Effector CD4-positive, alpha-beta T cell (primary cell): ENCODE measurements at places on chromosomes 5 and 9.

GRCh38 chr9:17875886-17876285, 297.0 kb downstream of the SH3GL2 start:
- DNase-seq, result no peak

DNA sequence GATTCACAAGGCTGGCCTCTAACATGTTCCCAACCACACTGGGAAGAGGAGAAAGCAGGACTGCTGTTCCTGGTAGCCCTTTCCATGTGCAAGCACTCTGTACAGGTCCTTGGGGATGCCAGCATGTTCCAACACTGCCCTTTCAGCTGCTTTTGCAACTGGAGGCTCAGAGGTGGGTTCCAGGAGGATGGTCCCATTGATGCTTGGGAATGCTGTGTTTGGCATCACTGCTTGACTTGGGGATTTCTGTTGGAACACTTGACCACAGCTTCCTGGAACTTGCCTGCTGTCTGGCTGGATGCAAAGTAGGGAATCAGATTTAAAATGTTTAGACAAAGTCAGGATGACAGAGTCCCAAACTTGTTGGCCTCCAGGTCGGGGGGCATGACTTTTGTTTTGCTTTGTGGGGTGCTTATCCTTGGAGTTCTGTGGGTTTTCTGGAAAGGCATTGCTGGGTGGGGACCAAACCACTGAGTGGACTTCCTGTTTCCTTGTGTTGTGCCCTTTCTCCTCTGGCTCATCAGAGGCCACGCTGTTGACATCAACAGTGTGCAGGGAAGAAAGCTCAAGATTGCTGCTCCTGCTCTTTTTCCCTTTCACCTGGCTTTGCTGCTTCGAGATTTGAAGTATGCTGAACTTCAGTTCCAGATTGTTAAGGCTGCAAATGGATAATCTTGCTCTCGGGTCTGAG, 148.5 kb upstream of the RPS23 start:
- DNase-seq, result no peak

DNA sequence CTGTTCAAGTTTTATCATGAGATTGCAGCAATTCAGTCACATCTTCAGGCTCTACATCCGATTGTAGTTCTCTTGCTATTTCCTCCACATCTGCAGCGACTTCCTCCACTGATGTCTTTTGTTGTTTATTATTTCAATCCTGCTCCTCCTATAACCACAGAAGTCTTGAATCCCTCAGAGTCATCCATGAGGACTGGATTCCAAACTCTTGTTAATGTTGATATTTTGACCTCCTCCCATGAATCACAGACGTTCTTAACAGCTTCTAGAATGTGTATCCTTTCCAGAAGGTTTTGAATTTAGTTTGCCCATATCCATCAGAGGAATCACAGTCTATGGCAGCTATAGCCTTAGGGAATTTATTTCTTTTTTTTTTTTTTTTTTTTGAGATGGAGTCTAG, 3.6 kb downstream of the FBXO38 start:
- no peak for DNase-seq

DNA sequence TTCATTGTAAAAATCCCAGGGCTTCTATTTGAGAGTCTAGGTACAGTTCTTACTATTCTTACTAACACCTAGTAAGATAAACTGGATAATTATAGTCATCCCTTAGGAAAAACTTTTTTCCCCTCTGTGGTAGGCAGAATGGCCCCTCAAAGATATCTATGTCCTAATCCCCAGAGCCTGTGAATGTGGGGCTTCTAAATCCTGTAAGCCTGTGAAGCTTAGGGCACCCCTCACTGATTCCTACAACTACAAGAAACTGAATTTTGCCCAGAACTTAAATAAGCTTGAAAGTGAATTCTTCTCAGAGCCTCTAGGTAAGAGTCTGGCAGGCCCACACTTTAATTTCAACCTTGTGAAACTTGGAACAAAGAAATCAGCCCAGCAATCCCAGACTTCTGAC, 130.1 kb upstream of the ACOT12 start:
- DNase-seq, result no peak

DNA sequence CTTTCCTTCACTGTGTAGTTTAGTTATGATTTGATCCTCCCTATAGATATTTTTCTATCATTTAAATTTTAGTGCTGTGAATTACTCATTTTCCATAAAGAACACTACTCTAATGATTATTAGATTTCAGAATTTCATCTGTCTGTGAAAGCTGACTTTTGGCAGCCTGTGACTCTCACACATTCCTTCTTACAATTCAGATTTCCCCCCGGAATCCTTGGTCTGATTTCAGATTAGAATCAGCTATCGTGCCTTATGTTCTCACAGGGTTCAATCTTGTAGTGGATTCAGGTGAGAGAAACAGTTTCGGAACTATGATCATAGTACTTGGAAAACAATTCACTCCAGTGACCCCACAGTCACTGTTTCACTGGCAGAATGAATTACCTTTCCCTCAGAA, 26.2 kb downstream of the ZNF474 start:
- no peak for DNase-seq

- DNase-seq, result no peak
These were observed 65.2 kb downstream of the ADAMTS2 start for GRCh38 chr5:179280095-179280490.

GRCh38 chr9:132539096-132539495, 43.3 kb upstream of the BARHL1 start:
- DNase-seq, result no peak

DNA sequence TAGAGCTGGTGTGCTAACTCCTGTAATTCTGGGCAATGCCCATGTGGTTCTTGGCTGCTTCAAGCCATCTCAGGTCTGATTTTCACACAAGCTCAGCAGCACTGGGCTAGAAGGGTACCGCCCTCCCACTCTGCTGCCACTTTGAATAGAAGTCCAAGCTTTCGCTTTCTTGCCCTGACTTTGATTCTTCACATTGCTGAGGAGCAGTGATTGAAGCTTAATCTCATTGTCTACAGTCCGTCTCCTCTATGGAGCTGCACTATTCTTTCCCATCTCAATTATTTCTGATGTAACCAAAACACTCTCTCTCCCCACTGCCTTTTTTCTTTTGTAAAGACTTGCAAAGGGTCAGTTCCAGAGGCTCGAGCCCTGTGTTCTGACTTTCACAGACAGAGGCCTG, 12.9 kb upstream of the RNF183 start:
- DNase-seq, result no peak

GRCh38 chr5:118554981-118555380, 433.4 kb downstream of the DTWD2 start:
- DNase-seq, result no peak

DNA sequence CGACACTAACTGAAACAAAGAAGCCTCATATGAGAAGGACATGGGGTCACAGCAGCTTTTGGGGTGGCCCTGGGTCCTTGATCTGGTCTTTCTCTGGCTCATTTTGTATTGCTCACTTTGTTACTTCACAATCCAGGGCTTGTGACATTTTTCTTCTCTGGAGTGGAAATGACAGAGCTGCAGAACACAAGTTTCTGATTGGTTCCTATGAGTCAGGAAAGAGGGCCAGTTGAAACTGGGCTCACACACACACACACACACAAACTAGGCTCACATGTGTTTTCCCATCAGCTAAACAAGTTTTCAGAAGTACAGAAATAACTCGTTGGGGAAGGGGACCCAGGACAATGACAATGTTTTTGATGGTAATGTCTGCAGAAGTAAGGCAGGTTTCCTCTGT, 54.3 kb downstream of the TMC1 start:
- DNase-seq, result no peak

DNA sequence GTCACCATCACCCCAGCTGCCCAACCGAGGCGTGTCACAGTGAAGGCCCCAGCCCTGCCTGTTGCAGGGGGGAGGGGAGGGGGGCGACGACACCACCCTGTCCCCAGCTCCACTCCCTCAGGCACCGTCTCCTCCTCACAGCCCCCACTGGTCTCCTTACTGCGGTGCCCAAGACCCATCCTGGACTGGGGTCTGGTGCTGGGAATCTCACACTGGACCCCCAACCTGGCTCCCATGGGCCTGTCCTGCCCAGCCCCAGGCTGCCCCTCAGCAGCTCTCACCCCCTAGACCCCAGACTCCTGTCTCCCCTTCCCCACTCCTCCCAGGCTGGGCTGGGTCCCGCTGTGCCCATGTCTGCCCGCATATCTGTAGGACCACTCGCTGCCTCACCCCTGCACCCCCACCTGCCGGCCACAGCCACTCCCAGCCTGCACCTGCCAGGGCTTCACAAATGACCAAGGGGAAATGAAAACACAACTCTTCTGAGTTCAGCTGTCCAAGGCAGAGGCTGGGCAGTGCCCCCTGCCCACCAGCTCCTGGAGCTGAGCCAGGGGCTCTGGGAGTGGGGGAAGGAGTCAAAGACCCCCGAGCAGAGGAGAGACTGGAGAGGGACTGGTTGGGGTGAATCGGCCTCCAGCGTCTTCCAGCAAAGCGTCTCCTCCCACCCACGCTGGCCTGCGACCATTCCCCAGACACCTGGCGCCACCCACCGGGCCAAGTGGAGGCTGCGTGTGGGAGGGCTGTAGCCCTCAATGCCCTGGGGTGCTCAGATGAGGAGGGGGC, 32.6 kb upstream of the EGFL7 start:
- peak; percentile 38 for DNase-seq

- no peak for DNase-seq
These were observed 270.8 kb downstream of the NTRK2 start for GRCh38 chr9:84940294-84940693.

- no peak for DNase-seq
These were observed 987.6 kb downstream of the PTPRD start for GRCh38 chr9:9625248-9625647.

GRCh38 chr5:44774279-44774880, 34.4 kb upstream of the MRPS30 start:
- no peak for DNase-seq

DNA sequence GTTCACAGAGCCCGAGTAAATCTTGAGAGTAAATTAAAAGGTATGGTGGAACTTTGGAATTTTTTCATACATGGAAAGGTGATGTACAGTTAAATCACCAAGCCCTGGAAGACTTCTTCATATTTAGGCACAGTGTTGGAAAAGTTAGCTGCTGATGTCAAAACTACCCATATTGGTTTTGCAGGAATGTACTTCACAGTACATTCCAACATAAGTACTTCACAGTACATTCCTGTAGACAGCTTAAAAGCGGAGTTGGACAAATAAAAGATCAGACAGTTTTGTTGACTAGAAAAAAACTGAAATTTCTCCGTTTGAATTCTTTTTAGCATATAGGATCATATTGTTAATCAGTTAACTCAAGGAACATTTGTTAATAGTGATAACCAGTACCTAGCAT, 1.8 kb downstream of the RANBP17 start:
- DNase-seq, result no peak

- DNase-seq, result no peak
These were observed 2.9 kb downstream of the BARX1 start for GRCh38 chr9:93952119-93952783.

GRCh38 chr5:5800801-5801761, 378.6 kb downstream of the ICE1 start:
- DNase-seq, result no peak

DNA sequence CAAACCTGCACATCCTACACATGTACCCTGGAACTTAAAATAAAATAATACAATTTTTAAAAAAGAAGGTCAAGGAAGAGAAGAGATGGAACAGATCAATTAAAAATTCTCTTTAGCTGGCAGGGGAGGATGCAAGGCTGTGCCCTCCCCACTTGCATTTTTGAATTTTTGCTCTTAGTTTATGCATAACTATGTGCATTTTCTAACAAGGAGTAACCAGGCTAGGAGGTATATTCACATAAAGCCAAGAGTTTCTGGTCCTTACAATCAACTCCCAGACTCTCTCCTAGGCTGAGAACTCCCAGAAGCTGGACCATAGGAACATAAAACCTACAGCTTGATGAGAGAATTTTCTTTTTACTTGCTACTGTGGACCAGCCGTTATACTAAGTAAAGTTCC, 29.8 kb downstream of the CCDC192 start:
- DNase-seq, result no peak

DNA sequence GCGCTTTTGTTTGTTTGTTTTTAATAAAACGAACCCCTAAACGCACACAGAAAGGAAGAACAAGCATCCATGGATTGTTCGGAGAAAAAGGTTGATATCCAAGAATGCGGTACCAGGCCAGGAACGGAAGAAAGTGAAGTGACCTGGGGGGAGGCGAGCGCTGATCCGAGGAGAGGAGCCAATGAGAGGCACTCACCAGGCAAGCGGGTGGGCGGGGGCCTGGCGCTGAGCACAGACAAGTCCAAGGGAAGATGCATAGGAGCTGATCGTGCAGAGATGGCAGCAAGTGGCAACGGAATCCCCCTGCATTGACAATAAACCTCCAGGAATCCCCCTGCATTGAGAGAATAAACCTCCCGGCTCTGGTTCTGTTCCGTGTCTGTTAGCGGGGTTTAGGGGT, 8.4 kb downstream of the OBP2B start:
- DNase-seq, result no peak

DNA sequence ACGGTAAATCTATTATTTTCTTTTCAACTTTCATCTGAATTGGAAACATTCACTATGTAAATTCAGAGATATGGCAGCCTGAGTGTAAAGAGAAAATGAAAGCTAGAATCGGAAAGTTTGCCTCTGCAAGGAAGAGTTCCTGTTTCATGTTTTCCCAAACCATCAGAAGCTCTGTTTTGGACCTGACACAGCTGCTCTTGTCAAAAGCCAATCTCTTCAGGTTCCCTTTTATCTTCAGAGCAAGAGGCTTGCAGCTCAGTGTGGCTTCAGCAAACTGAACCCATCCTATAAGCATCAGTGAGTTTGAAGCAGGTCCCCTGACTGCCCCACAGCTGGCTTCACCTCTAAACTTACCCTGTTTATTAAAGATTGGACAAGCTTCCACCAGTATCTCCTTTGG, 1099.7 kb downstream of the DTWD2 start:
- no peak for DNase-seq

DNA sequence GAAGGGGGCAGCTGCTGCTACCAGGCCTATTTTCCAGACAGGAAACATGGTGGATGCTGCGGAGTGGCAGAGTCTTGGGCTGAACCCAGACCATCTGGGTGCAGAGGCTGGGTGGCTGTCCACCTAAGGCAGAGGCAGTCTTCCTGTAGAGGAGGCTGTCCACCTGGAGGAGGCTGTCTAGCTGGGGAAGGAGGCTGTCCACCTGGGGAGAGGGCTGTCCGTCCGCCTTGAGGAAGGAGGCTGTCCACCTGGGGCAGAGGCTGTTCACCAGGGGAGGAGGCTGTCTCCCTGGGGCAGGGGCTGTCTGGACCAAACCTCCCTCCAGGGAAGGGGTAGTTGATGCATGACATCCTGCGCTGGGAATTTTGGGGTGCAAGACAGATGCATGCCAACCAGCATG, 39.2 kb upstream of the BARHL1 start:
- DNase-seq, result no peak
